Smooth muscle cell of the umbilical artery (primary cell): ENCODE measurements at places on chromosomes 16 and 17. TPM values are rescaled to one million over a fixed set of nuclear protein-coding genes. Genes with fewer than 3 reads are reported as not detected.

TMEM132E gene
- total RNA-seq, result under 0.01 TPM in 1 of 2 replicates, not detected in the other

C1QL1 gene
- 0.30 TPM in 1 of 2 replicates, not detected in the other for total RNA-seq

TEKT5 gene
- not detected in 2 replicates for total RNA-seq

SPATA22 gene
- total RNA-seq, result not detected in 2 replicates

CDT1 gene
- 0.30 and 6.1 TPM in 2 replicates for total RNA-seq

USP43 gene
- under 0.01 TPM in 1 of 2 replicates, not detected in the other for total RNA-seq

PGAP3 gene
- total RNA-seq, result 6.9 and 11.0 TPM in 2 replicates
